Caco-2 (cell line): ENCODE measurements at places on chromosomes 5 and 9. TPM values are rescaled to one million over a fixed set of nuclear protein-coding genes. Genes with fewer than 3 reads are reported as not detected.

The CREBRF gene
- total RNA-seq: 12.3 and 12.6 TPM in 2 replicates

The NUDCD2 gene
- total RNA-seq: 50.0 and 50.9 TPM in 2 replicates

The SHOC1 gene
- total RNA-seq: not detected in 2 replicates

The CSF1R gene
- total RNA-seq: 5.8 and 8.2 TPM in 2 replicates

The NRG2 gene
- total RNA-seq: 0.59 TPM in 1 of 2 replicates, not detected in the other

The SNCAIP gene
- 1.0 and 1.2 TPM in 2 replicates for total RNA-seq

The LCNL1 gene
- not detected in 2 replicates for total RNA-seq

The OTP gene
- total RNA-seq: 0.11 TPM in 1 of 2 replicates, not detected in the other

The MARCHF3 gene
- total RNA-seq: 0.49 and 0.61 TPM in 2 replicates

The WWC1 gene
- total RNA-seq: 108 and 109 TPM in 2 replicates

The STKLD1 gene
- 3.4 and 4.1 TPM in 2 replicates for total RNA-seq

The KCTD16 gene
- 0.29 and 0.51 TPM in 2 replicates for total RNA-seq

DNA sequence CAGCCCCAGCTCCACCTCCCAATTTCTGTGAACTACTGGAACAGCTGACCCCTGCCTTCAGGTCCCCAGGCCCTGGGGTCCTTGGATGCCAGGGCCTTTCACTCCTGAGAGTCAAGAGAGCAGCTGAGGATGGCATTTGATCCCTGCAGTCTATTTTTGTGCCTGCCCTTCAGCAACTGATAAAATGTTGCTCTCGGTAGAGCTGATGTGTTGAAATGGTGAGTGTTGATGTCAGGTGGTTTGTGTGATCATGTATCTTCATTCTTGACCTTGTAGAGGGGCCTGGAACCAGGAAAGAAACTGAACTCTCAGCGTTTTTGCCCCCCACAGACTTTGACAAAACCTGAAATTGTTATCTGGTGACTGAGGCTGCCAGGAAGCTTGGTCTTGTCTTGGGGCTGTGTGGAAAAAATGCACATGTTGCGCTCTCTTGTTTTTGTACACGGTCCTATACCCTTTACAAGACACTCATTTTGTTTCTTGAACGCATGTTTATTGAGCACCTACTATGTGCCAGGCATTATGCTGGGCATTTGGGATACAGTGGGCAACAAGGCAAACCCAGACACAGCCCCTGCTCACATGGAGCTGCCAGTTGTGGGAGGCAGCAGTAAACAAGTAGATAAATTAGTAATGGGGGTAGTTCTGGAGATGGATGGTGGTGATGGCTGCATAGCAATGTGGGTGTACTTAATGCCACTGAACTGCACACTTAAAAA, 78.3 kb downstream of the PPARGC1B start:
- no peak overlapping the region for H3K27ac ChIP-seq
- no peaks in the 10 kb centered on the region for H3K27me3 ChIP-seq
- no peaks in the 10 kb centered on the region for H3K36me3 ChIP-seq
- peaks cover 5% of the 10 kb centered on the region; the same call in 1 of the 2 replicates for H3K4me1 ChIP-seq
- no peak overlapping the region for H3K4me3 ChIP-seq
- DNase-seq: no peak

- H3K27me3 ChIP-seq: no peaks in the 10 kb centered on the region
- H3K27ac ChIP-seq: no peak overlapping the region
- H3K4me1 ChIP-seq: no peaks in the 10 kb centered on the region
- H3K4me3 ChIP-seq: no peak overlapping the region
Measured at GRCh38 chr9:92895812-92896436, 18.1 kb upstream of the ZNF484 start.

DNA sequence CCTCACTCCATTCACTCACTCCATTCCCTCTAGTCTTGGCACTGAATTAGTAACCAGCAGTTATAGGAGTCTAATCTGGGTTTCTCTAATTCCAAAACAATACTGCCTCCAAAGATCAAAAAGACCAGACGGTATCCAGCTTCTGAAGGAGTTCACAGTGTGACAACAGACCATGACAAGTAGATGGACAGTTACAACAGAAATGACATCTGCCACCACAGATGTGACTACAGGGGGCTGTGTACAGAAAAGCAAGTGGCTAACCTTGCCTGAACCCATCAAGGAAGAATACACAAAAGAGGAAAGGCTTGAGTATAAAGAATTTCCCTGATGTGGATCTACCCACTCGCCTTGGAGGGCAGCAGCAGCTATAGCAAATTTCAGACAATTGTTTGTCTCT, 112.4 kb downstream of the ACTL7B start:
- no peaks in the 10 kb centered on the region for H3K4me1 ChIP-seq
- no peak overlapping the region for H3K27ac ChIP-seq
- no peaks in the 10 kb centered on the region for H3K36me3 ChIP-seq
- no peak for DNase-seq

- H3K27me3 ChIP-seq: no peaks in the 10 kb centered on the region
- no peak overlapping the region for H3K4me3 ChIP-seq
- no peaks in the 10 kb centered on the region; the same call in 1 of the 2 replicates for H3K36me3 ChIP-seq
- H3K27ac ChIP-seq: no peak overlapping the region
- peaks cover 8% of the 10 kb centered on the region for H3K4me1 ChIP-seq
- DNase-seq: no peak
Measured at GRCh38 chr9:126503333-126504085, 110.2 kb upstream of the LMX1B start.

DNA sequence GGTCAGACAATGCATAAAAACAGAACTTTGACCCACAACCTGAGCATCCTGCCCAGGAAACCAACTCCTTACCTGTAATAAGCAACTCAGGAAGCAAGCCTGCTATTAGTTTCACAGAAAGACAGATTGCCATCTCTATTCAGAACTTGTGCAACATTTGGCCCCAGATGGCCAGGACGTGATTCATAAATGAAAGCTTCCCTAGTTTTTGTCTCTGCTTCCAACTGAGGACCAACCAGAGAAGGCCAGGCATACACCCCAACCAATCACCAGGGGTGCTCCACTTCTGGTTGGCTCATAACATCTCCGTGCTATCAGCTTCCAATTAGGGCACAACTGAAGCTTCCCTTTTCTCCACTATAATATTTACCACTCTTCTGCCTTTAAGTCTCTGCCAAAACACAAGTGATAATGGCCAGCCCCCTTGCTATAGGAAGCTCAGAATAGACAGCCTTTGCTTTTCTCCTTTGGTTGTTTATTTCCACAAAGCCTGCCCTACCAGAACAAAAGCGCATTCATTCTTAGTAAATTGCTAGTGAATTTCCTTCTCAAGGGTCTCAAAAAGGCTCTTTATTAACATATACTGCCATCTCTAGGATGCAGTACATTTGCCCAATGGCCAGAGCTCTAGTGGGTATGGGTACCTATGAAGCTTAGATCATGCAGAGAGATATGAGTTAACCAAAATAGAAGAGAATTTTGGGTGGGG, 289.7 kb upstream of the DAP start:
- H3K27me3 ChIP-seq: no peaks in the 10 kb centered on the region
- DNase-seq: no peak
- H3K27ac ChIP-seq: no peak overlapping the region
- 0 out of 2 replicates have a peak, but pooled peaks cover 3% of the 10 kb centered on the region for H3K4me1 ChIP-seq

DNA sequence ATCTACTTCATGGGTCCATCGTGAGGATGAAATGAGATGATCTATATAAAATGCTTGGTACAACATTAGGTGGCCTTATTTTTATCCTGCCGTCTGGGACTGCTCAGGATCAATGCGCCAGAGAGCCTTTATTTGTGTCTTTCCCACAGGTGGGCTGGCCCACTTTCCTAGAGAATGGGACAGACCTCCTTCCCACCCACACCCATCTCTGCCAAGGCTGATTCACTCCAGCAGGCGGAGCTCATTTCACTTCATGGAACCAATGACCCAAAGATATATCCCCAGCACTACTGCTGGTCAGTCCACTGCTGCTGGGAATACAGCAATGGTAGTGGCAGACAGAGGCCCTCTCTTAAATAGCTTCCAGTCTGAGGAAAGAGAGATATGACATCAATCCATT, 35.7 kb downstream of the TGFBI start:
- DNase-seq: peak; percentile 67
- no peak overlapping the region for H3K4me3 ChIP-seq
- H3K27ac ChIP-seq: peak overlapping the region; percentile 40
- H3K36me3 ChIP-seq: no peaks in the 10 kb centered on the region
- H3K27me3 ChIP-seq: no peaks in the 10 kb centered on the region
- peaks cover 20% of the 10 kb centered on the region for H3K4me1 ChIP-seq

DNA sequence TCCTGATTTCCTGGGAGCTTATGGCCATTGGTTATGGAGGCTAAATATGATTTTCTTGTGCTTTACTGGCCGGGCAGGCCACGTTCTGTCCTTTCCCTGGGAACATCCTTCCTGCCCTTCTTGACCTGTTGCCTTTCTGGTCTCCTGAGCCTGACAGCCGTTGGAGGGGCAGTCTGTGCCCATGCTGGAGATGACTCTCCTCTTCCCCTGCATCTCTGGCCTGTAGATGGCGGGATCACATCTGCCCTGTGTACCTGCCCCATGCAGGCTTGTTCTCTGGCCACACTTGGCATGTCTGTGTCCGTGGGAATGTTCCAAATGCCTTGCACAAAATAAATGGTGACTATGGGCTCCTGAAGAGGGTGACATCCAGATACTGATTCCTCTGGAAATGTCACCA, 253.1 kb upstream of the IRX4 start:
- no peaks in the 10 kb centered on the region for H3K4me1 ChIP-seq
- H3K27ac ChIP-seq: no peak overlapping the region
- H3K4me3 ChIP-seq: no peak overlapping the region
- H3K36me3 ChIP-seq: no peaks in the 10 kb centered on the region

DNA sequence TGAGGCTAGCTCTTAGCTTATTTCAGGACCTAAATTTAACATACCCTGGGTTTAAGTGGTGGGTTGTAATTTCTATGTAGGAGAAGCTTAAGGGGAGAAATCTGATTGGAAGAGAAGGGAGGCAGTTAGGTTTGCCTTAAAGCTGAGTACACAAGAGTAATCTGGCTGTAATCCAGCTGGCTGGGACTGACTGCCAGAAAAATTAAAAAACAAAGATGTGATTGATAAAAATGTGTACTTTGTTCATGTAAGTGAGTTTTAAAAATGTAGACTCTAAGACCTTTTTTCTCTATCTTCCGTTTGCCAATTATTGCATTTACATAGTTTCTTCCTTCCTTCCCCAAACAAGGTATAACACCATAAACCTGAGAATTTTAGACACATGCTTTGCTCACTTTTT, 17.5 kb upstream of the MSMP start:
- H3K4me3 ChIP-seq: no peak overlapping the region
- H3K36me3 ChIP-seq: no peaks in the 10 kb centered on the region
- no peak overlapping the region for H3K27ac ChIP-seq
- no peaks in the 10 kb centered on the region for H3K27me3 ChIP-seq

- H3K36me3 ChIP-seq: peaks cover 1% of the 10 kb centered on the region
- no peak for DNase-seq
- H3K4me1 ChIP-seq: peaks cover 37% of the 10 kb centered on the region
- H3K4me3 ChIP-seq: no peak overlapping the region
Measured at GRCh38 chr9:95074632-95075031, 242.9 kb downstream of the FANCC start.

DNA sequence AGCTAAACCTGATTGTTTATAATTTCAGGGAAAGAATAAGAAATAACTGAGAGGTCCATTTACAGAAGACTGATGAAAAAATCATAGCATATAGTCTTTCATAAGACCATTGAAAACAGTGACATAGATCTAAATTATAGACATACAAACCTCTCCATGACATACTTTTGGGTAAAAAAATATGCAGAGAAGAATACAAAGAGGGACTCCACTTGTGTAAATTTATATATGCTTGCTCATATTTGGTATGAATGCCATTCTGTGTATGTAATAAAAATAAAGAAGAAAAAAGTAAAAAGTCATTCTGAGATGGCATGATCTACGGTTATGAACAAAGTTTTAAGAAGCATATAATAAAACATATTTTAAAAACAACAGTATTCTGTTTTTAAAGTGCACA, 310.7 kb downstream of the ASTN2 start:
- no peak for DNase-seq
- H3K27ac ChIP-seq: no peak overlapping the region
- no peaks in the 10 kb centered on the region for H3K36me3 ChIP-seq
- no peak overlapping the region for H3K4me3 ChIP-seq
- H3K4me1 ChIP-seq: no peaks in the 10 kb centered on the region
- H3K27me3 ChIP-seq: no peaks in the 10 kb centered on the region

GRCh38 chr5:45038366-45038987, 229.7 kb downstream of the MRPS30 start:
- no peaks in the 10 kb centered on the region for H3K4me1 ChIP-seq
- H3K36me3 ChIP-seq: no peaks in the 10 kb centered on the region
- peak; percentile 40 for DNase-seq
- H3K27ac ChIP-seq: no peak overlapping the region
- no peak overlapping the region for H3K4me3 ChIP-seq

GRCh38 chr9:137727716-137728115, 108.9 kb downstream of the EHMT1 start:
- no peak overlapping the region for H3K27ac ChIP-seq
- no peak for DNase-seq
- no peaks in the 10 kb centered on the region for H3K4me1 ChIP-seq
- no peak overlapping the region for H3K4me3 ChIP-seq
- H3K27me3 ChIP-seq: no peaks in the 10 kb centered on the region
- peaks cover 6% of the 10 kb centered on the region for H3K36me3 ChIP-seq

DNA sequence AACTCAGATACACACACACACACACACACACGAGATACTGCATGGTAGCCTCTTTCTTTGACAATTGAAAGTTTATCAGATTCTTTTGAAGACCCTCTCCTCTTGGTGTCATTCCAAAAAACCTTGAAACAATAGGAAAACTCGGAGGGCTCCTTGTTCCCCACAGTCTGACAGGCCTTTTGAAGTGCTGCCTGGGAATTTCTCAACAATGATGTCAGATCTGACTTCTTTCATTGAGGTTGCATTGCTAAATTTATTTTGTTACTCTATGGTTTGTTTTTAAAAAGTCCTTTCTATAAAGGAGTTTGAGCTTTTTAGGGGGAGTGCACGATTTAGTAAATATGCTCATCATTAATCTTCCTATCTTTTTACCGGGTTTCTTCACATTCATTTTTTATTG, 583.9 kb downstream of the SEMA5A start:
- H3K4me3 ChIP-seq: no peak overlapping the region
- H3K36me3 ChIP-seq: no peaks in the 10 kb centered on the region
- DNase-seq: no peak
- H3K4me1 ChIP-seq: no peaks in the 10 kb centered on the region
- H3K27ac ChIP-seq: no peak overlapping the region
- H3K27me3 ChIP-seq: no peaks in the 10 kb centered on the region

DNA sequence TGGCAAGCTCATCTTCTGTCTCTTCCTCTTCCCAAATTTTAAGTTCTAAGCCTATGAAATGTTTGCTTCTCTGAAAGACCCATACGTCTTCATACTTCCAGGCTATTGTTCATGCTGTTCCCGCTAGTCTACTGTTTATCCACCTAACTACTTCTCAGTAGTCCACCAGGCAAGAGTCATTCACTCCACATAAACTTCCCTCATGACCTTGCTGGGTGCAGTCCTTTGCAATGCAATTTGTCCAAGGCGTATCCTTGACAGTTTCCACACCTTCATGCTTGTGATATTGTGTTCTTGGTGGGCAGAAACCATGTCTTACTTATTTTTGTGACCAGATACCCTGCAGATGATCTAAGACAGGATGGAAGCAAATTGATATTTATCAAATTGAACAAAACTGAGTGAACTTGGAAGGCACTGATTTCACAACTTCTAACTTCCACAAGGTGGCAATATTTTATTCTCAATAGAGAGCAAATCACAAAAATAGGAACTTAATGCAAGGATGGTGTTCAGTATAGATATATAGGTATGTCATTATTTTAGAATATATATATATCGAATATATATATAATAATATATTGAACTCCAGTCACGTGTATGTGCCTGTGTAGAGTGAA, 30.3 kb downstream of the TYRP1 start:
- no peak for DNase-seq
- H3K27me3 ChIP-seq: no peaks in the 10 kb centered on the region
- H3K36me3 ChIP-seq: no peaks in the 10 kb centered on the region
- H3K4me1 ChIP-seq: no peaks in the 10 kb centered on the region
